Progenitor cell of endocrine pancreas (in vitro differentiated cells): ENCODE measurements at places on chromosomes 1 and 21. TPM values are rescaled to one million over a fixed set of nuclear protein-coding genes. Genes with fewer than 3 reads are reported as not detected.

Gene LRRC7
- 7.8 and 11.1 TPM in 2 replicates for total RNA-seq

Gene KRTAP13-2
- total RNA-seq = not detected in 2 replicates

Gene ARHGEF16
- 60.5 and 63.6 TPM in 2 replicates for total RNA-seq

Gene OR2L2
- total RNA-seq = 0.14 and 0.22 TPM in 2 replicates

GRCh38 chr1:184986250-184986649 is 11.9 kb upstream of the NIBAN1 start:
- no peak for DNase-seq

- no peak for DNase-seq
These were observed 95.6 kb downstream of the PTPRC start for GRCh38 chr1:198734323-198735008.

DNA sequence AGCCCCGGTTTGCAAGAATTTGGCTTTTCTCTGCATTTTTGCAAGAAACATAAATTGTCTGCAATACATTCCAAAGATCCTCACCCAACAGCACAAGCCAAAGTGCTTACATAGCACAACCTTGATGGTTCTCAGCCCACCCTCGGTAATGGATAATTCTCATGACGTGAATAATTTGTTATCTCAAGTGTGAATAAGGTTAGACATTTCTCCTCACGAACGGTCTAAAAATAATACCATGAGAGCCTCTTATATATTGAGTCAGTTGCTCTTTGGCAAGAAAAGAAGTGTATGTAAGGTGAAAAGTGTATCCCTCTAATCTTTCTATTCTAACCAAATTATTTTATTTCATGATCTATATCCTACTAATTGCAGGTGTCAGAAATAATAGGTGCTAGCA is 33.3 kb downstream of the KRTAP19-8 start:
- DNase-seq = no peak

DNA sequence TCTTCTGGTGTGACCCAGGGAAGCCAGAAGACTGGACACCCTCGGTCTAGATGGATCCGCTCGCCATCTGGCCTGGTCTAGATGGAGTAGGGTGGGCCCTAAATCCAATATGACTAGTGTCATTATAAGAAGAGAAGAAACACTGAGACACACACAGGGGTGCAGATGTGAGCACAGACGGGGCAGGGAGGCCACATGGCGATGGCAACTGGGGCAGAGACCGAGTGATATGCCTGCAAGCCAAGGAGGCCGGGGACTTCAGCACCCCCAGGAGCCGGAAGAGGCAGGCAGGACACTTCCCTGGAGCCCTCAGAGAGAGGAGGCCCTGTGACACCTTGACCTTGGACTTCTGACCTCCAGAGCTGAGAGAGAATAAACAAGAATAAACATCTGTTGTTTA is 5.6 kb upstream of the TFF3 start:
- no peak for DNase-seq
